ENCODE measurements at places on chromosomes 3 and 15. TPM values are rescaled to one million over a fixed set of nuclear protein-coding genes. Genes with fewer than 3 reads are reported as not detected.

The ITGB5 gene
- 663 TPM for total RNA-seq

The GPR62 gene
- total RNA-seq = 0.05 TPM

The DLL4 gene
- 0.14 TPM for total RNA-seq

The EEF1AKMT4 gene
- 2.4 TPM for total RNA-seq

The POTEB2 gene
- not detected for total RNA-seq

The WWTR1 gene
- total RNA-seq = 56.1 TPM

The SERPINI2 gene
- total RNA-seq = not detected

The RTP1 gene
- not detected for total RNA-seq

The LYZL4 gene
- not detected for total RNA-seq

The PLA2G4E gene
- not detected for total RNA-seq

The FAH gene
- 30.8 TPM for total RNA-seq

The CASR gene
- not detected for total RNA-seq

The MESP2 gene
- 0.30 TPM for total RNA-seq

The PYGO1 gene
- total RNA-seq = 10.4 TPM

The CYP8B1 gene
- total RNA-seq = not detected

The CHRNA7 gene
- not detected for total RNA-seq

The NOX5 gene
- 0.30 TPM for total RNA-seq

The GPR27 gene
- total RNA-seq = not detected

The HACD2 gene
- 19.8 TPM for total RNA-seq

The TMEM212 gene
- not detected for total RNA-seq

The IL1RAP gene
- 22.9 TPM for total RNA-seq

The GALNT15 gene
- total RNA-seq = 9.5 TPM

The SPATA12 gene
- not detected for total RNA-seq

The KLHDC8B gene
- total RNA-seq = 9.5 TPM

The SLC12A8 gene
- total RNA-seq = 33.5 TPM

The GOLGA8S gene
- not detected for total RNA-seq

The CPN2 gene
- not detected for total RNA-seq

The MON1A gene
- total RNA-seq = 16.5 TPM

The PROS1 gene
- 8.3 TPM for total RNA-seq

The MESP1 gene
- total RNA-seq = under 0.01 TPM
